IPS DF 6.9 (cell line): ENCODE measurements at places on chromosomes 5 and 9.

DNA sequence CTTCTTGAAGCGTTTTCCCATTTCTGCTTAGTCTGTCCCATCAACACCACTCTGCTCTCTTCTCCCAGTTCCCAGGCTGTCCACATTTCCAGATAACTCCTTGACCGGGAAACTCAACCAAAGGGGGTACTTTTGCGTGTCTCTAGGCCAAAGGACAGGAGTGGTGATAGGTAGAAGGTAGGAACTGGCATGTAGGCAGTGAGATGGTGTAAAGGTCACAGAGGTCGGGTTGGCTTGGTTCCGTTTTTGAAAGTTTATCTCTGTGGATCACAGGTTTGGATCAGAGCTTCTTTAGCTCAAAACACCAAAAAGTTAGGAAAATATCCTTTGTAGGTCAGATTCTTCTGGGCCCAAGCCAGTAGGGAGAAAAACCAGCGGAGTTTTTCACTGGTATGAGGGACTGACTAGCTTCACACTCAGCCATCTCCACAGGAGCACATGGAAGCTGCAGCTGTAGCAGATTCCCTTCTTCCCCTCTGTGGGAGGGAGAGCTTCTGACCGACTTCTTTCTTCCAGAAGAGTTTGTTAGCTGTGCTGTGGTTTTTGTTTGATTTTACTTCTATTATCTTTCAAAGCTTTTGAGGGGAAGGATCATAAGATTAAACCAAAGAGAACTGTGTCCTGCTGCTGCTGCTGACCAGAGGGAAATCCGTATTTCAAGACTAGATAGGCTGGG lies 98.4 kb upstream of the DMRT1 start:
- DNase-seq: no peak

DNA sequence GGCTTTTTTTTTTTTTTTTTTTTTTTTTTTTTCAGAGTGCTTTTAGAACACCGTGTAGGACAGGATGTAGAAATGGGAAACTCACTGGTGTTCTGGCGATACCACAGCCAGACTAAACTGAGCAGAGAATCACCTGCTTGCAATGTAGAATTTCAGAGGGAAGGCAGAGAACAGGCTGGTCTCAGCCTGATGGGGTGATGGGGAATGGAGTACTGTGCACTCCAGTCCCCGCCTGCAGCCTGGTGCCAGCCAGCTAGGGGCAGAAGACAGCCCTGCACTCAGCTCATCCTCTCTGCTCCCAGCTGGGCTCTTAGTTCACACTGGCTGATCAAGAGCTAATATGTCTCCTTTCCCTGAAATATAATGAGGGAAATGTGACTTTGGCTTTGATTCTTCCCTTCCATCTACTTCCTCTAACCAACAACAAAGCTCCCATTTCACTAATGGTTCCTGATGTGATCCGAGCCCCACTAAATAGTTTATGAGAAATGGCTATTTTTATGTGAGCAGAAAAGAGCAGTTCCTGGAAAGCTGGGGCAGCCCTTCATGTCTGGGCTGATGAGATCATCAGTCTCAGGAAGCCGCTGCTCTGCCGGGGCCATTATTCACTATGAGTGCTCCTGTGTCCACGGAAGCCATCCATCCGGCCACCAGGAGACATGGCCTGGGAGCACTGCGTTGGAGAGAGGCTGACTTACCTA lies 209.7 kb downstream of the GADD45G start:
- no peak for DNase-seq

- DNase-seq: no peak
Observed at GRCh38 chr5:37638897-37639296, 200.9 kb downstream of the GDNF start.

DNA sequence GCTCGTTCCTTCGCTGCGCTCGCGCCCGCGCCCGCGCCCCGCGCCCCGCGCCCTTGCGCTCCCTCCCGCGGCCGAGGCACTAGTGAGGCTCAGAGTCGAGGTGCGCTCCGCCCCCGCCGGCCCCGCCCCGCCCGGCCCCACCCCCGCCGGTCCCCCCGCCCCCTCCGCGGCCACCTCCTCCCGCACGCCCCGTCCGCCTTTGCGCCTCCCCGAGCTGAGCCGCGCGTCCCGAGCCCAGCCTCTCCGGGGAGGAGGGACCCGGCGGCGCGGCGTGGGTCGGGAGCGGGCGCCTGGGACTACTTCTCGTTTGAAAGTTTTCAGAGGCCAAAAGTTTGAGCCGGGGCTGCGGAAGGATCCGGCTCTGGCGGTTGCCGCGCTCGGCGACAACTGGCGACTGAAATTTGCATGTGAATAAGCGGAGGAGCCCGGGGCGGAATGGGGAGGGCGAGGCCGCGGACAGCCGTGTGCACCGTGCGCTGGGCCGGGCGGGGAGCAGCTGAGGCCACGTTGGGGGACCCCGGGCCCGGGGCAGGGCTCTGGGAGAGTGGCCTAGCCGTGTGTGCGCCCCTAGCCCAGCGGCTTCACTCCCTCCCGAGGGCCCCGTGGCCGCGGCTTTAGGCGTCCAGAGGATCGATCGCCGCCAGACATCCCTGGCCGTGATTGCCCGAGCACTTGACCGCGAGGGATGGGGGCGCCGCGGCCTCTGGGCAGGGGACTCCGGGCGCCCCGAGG lies at the start of gene NOTCH1:
Gene NOTCH1, minus strand, starts transcription at position 84 of the 732 bp plus-strand sequence. CDS start 262 bp downstream, outside the sequence.
- DNase-seq: no peak
